ENCODE measurements at places on chromosomes 16 and 17.

GRCh38 chr17:38584350-38584925, 21.3 kb downstream of the SRCIN1 start:
- DNase-seq = peak; percentile 62

GRCh38 chr17:34780438-34780837, 180.8 kb downstream of the CCT6B start:
- no peak for DNase-seq

GRCh38 chr17:18185832-18186626, 2.4 kb downstream of the ALKBH5 start:
- no peak for DNase-seq

DNA sequence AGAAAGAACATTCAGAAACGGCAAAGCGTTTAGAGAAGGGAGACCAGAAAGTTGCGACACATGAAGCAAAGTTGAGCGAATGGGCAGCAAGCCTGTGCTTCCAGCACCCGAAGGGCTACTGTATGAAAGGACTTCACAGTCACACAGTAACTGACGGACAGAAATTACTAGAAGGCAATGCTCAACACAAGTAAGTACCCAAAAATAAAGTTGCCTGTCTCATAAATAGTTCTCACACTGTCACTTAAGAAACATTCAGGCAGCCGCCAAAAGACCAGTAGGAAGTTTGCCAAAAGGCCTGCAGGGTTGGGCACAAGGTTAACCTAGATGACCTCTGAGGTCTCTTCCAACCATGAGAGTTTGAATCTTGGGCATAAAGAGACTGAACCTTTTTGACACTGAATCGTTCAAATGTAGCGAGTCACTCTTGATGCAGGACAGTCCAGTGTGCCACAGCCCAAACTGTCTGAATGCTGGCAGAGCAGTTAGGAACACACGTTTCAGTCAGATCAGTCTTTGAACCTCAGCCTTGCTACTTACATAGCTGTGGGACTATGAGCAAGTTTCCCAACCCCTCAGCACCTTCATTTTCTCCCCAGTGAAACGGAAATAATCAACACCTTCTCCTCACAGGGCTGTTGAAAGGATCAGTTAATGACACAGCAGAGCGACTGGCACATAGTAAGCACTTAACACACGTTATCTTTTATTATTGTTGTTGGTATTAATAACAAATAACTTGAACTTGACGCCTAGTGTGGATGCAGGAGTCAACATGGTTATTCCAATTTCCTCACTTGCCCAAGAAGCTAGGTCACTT, 10.4 kb downstream of the NCBP3 start:
- no peak for DNase-seq

DNA sequence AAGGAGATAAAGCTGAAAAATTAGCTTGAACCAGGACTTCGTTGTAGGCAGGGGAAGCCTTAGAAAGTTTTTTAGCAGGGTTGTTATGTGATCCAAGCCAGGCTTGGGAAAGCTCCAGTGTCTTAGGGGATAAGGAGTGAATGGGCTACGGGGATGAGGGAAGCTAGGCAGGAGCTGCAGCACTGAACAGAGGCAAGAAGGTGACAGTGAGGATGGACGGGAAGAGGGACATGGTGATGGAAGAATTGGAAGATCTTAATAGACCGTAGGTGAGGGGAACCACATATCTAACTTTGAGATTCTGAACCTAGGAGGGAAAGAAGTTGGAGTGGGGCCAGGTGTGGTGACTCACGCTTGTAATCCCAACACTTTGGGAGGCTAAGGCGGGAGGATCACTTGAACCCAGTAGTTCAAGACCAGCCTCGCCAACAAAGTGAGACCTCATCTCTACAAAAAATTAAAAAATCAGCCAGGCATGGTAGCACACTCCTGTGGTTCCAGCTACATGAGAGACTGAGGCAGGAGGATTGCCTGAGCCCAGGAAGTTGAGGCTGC, 3.2 kb downstream of the RHBDL3 start:
- no peak for DNase-seq

- DNase-seq = no peak
Observed at GRCh38 chr17:20063665-20064648, 54.8 kb downstream of the SPECC1 start.

GRCh38 chr17:48530887-48531272, at the start of gene HOXB1:
Gene HOXB1, minus strand, starts transcription at chr17:48531011. Its CDS starts 107 bp downstream, at chr17:48530904.
- DNase-seq = no peak
